ENCODE measurements at places on chromosomes 6 and 20. TPM values are rescaled to one million over a fixed set of nuclear protein-coding genes. Genes with fewer than 3 reads are reported as not detected.

The CNKSR3 gene
- total RNA-seq = 5.7 TPM

- no peak for DNase-seq
- no peaks in the 10 kb centered on the region for H3K4me1 ChIP-seq
- no peak overlapping the region for H3K27ac ChIP-seq
- H3K36me3 ChIP-seq = no peaks in the 10 kb centered on the region
Observed at GRCh38 chr6:111418971-111419693, 63.9 kb downstream of the REV3L start.

- no peak for DNase-seq
- no peak overlapping the region for H3K27ac ChIP-seq
- H3K4me1 ChIP-seq = peaks cover 18% of the 10 kb centered on the region
- no peaks in the 10 kb centered on the region for H3K36me3 ChIP-seq
Observed at GRCh38 chr6:38482466-38482865, 157.3 kb downstream of the BTBD9 start.

DNA sequence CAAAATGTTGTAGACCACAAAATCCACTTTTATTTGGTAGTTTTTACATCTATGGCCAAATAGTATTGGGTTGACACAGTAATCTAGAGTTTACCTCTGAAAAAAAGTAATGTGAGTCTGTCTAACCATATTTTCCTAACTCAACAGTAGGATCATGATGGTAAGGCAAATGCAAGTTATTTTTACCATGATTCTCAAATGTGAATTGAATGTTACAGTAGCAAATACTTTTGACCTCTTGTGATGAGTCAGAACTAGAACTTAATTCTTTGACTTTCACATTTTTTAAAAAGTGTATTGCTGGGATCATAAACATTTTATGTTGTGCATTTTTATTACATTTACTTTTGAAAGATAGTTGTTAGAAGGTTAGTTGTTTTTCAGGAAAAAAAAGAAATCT is 22.0 kb downstream of the RNF146 start:
- no peak for DNase-seq
- no peaks in the 10 kb centered on the region for H3K27me3 ChIP-seq
- H3K27ac ChIP-seq = no peak overlapping the region
- no peak overlapping the region for H3K4me3 ChIP-seq
- H3K4me1 ChIP-seq = peaks cover 18% of the 10 kb centered on the region

DNA sequence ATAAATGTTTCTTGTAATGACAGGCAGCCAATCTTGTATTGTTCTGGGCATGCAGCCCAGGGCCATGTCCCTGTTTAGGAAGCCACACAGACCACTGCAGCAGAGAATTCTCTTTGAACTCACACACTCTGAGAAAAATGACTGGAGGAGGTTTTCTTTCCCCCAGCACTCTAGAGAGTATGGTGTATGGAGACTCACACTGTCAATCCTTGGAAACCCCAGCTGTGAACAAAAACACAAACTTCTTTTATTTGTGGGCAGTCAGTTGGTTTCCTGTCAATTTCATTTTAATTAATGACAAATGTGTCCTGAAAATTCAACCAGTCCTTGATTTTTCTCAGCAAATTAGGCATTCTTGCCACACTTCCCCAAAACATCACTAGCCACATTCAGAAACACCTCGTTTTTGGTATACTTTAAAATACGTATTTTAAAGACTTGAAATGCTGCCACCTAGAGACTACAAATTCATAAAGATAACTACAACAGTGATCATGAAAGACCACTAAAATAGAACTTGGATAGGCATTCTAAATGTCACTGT is 52.9 kb upstream of the UFL1 start:
- no peaks in the 10 kb centered on the region for H3K27me3 ChIP-seq
- no peaks in the 10 kb centered on the region for H3K4me1 ChIP-seq
- H3K4me3 ChIP-seq = no peak overlapping the region
- peak; percentile 50 for DNase-seq
- no peaks in the 10 kb centered on the region for H3K36me3 ChIP-seq

GRCh38 chr6:154457046-154457713 is 53.3 kb downstream of the CNKSR3 start:
- no peaks in the 10 kb centered on the region for H3K36me3 ChIP-seq
- H3K27ac ChIP-seq = no peak overlapping the region
- no peak overlapping the region for H3K4me3 ChIP-seq
- no peak for DNase-seq

DNA sequence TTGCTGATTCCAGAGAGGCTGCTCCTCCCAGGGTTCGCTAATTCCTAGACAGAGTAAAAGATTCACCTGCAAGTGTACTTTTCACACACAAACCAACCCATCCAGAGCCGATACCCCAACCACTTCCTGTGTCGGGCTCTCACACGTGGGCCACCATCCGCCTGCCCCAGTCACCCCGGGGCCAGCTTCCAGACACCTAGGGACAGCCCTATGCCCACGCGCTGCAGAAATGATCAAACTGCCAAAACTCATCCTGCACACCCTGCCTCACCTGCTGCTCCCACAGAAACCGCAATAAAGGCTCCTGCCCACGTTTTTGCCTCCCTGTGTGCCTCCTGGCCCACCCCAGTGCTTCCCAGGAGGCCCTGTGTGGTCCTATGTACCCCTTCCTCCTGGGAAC is 59.5 kb downstream of the PSMG4 start:
- no peaks in the 10 kb centered on the region for H3K4me1 ChIP-seq
- H3K27ac ChIP-seq = no peak overlapping the region
- H3K4me3 ChIP-seq = no peak overlapping the region
- peaks cover under 1% of the 10 kb centered on the region for H3K36me3 ChIP-seq

- peaks cover 29% of the 10 kb centered on the region for H3K4me1 ChIP-seq
- no peaks in the 10 kb centered on the region for H3K36me3 ChIP-seq
- peak overlapping the region; percentile 27 for H3K27ac ChIP-seq
- H3K4me3 ChIP-seq = no peak overlapping the region
Observed at GRCh38 chr20:31596831-31597480, 8.1 kb upstream of the ID1 start.

Data from GM23338 (cell line).